NCI-H187 treated with DMSO at 0.1 percent for 48 hours (cell line): ENCODE measurements at places on chromosomes 5 and 9.

DNA sequence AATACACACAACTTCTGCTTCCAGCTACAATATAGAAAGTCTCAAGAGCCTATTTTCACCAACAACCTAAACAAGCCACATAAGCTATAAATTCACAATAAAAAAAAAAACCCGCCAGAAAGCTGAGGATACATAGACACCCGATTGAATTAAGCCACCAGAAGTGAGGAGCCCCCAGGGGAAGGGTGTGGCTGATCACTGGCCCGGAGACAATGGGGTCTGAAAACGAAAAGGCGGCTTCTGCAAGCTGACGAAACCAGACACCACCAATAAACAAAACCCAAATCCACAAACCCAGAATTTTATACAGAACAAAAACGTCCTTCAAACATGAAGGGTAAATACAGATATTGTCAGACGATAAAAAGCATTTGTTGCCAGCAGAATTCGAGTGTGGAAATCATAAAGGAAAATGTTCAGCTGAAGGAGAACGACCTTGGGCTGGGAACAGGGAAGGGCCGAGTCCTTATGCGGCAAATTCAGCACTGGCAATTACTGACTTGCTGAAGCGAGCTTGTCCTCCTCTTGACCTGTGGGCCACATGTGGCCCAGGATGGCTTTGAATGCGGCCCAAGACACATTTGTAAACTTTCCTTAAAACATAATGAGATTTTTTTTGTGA is 39.6 kb upstream of the CEP72 start:
- DNase-seq, result peak; percentile 79

DNA sequence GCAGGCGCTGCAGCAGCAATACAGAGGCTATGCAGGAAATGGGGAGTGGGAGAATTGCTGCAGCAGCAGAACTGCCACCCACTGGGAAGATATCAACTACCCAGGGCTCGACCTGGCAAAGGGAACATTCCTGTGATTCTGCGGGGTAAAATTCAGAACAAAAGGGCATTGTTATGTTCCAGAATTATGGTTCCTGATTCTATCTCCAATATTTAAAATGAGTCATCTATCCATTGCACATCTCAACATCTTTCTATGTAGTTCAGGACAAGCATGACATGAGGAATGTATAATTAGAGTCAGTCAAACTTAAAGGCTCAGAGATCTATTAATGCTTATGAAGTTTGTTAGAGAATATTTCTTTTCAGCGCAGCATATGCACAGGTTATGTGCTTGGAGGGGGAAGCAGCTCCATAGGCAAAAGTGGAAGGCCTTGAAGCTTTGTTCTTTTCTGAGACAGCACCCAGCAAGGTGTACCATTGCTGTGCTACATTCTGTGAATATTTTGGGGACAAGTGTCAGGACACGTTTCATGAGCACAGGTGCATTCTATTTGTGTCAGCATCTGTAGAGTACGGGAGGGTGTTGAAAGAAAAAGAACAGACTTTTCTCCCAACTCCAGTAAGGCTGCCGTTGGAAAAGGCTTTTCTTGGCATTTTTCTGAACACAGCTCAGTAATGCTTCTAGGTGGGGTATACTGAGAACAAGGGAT is 395.6 kb upstream of the MPDZ start:
- no peak for DNase-seq

GRCh38 chr5:80798166-80798565 is 143.4 kb upstream of the DHFR start:
- no peak for DNase-seq

GRCh38 chr9:96450613-96451528 is 902 bp downstream of the HABP4 start:
- DNase-seq, result no peak

DNA sequence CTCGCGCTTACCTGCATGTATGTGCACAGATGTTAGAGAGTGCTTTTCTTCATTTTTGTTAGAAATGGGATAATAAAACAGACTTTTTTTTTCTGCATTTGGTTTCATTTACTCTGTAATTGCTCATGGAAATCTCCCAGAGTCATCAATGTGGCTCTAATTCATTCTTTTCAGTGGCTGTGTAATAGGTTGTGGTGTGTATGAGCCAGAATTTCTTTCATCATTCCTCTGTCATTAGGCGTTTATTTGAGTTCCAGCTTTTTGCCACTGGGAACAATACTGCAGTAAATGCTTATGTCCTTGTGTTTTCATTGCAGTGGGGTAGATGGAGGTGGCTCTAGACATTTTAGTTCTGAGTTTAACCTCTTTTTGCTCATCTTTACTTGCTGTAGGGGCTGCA is 118.9 kb downstream of the NXNL2 start:
- DNase-seq, result no peak

- no peak for DNase-seq
These were observed 164.8 kb downstream of the ARHGAP26 start for GRCh38 chr5:142935014-142935413.

DNA sequence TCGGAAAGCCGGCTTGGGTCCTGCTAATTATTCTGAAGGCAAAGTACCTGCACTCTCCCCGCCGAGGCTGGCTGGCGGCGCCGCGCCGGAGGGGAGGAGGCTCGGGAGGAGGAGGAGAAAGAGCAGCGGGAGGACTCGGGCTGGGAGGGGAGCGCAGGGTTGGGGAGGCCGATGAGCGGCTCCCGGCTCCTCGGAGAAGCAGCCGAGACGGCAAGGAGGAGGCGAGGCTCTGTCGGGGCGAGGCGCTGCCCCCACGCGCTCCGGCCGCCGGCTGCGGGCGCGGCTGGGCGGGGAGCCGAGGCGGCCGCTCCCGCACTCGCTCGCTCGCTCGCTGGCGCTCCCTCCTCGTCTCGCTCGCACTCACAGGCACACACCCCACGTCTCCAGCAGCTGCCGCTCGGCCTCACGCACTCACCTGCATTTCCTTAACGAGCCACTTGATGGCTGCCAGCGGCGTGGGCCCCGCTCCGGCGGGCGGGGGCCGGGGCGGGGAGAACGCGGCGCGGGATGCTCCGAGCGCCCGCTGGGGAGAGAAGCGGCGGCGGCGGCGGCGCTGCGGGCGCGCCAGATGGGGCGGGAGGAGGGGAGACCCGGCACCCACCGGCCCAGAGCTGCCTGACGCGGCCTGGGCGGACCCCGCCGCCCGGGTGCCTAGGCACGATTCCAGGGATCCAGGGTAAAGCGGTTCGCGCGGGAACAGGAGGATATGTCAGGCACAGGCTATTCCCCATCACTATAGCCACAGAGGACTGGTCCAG is at the start of gene PTPRD:
Gene PTPRD (minus strand): TSS at position 362 of the 758 bp plus-strand sequence.
- no peak for DNase-seq

DNA sequence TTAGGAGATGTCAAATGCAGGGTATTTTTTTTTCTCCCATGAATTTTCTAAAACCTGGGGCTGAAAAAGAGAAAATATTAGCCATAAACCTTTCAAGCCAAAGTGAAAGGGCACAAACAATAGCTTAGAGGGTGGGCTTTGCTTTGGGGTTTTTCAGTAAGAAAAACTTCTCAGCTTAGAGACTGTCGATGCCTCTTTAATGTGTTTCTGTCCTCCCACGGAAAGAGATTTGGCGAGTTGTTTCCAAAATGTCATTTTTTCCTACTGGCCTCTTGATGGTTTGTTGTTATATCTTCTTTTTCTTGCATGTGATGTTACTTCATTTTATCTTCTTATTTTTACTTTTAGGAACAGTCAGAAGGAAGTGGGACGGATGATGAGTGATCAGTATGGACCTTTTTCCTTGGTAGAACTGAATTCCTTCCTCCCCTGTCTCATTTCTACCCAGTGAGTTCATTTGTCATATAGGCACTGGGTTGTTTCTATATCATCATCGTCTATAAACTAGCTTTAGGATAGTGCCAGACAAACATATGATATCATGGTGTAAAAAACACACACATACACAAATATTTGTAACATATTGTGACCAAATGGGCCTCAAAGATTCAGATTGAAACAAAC is 177.3 kb downstream of the SMARCA2 start:
- DNase-seq, result no peak

- no peak for DNase-seq
These were observed 50.0 kb downstream of the TSSK1B start for GRCh38 chr5:113384782-113385285.

DNA sequence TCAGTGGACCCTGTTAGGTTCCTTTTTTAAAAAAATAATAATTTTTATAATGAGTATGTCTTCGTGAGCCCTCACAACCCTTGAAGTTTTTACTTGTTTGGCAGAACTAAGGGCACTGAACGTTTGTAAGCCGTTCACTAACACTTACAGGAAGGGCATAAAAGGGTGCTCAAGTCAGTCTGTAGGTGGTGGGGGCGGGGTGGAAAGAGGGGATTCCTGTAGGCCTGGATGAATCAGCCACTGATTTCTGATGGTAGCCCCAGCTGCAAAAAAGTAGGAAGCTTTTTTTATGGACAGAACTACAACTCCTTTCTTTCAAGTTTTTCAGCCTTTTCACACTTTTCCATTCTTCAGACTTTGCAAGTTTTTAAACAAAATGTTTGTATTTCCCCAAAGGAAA is 35.8 kb downstream of the PIK3R1 start:
- no peak for DNase-seq

DNA sequence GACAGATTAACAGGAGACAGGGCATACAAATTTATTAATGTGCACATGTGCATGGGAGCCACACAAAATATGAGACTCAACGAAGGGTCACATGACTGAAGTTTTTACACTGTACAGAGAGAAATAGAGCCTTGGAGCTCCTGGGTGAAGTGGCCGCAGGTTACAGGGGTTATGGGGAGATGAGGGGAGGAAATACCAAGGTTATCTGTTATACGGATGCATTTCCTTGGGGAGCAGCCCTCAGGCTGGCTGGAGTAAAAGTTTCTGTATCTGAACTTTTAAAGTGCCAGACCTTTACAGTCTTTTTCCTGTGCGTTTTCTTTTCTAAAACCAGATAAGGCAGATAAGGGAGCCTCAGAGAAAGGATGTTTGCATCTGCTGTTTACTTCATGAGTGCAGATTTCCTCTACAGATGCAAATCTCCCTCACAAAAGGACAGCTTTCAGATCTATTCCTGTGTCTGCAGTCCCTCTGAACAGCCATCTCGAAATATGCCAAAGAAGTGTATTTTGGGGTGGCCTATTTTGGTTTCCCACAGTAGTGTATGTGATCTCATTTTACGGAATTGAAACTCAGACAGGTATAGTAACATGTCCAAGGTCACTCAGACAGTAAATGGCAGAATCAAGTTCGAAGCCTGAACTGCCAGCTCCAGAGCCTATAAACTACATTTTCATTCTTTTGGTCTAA is 139.3 kb upstream of the FBXL17 start:
- DNase-seq, result no peak

DNA sequence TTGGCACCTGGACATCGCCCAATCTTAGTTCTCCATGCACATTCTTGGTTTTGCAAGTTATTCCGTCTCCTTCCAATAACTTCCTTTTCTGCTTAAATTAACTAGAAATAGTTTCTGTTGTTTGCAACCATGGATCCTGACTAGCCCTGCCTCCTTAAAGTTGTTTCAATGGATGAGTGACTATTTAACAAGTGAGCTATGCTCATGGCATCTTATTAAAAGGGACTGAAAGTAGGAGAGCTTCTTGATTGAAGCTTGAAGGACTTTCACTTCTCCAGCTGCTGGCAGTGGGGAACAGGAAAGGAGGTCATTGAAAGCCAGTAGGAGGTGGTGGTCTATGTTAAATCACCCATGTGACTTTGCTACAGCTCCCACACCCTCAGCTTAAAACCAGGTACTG is 466.8 kb downstream of the ARHGEF28 start:
- no peak for DNase-seq

- DNase-seq, result no peak
These were observed 133.3 kb upstream of the IFNE start for GRCh38 chr9:21615446-21615845.

- no peak for DNase-seq
These were observed 78.2 kb upstream of the RUFY1 start for GRCh38 chr5:179472174-179472573.

DNA sequence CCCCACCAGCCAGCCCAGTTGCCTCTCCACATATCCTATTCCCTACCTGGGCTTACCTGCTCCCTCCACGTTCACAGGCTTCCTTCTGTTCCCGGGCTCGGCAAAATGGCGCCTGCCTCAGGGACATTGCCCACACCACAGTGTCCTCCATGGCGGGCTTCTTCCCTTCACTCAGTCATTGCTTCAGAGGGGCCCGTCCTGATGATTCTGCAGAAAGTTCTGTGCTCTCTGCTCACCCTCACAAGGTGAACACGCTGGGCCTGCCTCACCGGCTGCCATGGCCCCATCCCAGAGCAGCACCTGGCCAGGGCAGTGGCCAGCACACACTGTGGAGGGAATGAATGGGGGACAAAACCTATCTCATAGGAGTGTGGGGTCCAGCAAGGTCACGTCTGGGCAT is 313.0 kb downstream of the GADD45G start:
- DNase-seq, result no peak

GRCh38 chr5:112186401-112186990 is 232.6 kb downstream of the EPB41L4A start:
- DNase-seq, result no peak

GRCh38 chr5:55234121-55234700 is 803 bp upstream of the CCNO start:
- DNase-seq, result no peak

GRCh38 chr9:136394312-136395019 is 5.5 kb downstream of the SNAPC4 start:
- DNase-seq, result no peak

GRCh38 chr5:80569961-80570786 is at the start of gene ANKRD34B:
ANKRD34B (minus strand) TSS chr5:80570280; CDS start chr5:80560019, 10,261 bp downstream.
- DNase-seq, result no peak

DNA sequence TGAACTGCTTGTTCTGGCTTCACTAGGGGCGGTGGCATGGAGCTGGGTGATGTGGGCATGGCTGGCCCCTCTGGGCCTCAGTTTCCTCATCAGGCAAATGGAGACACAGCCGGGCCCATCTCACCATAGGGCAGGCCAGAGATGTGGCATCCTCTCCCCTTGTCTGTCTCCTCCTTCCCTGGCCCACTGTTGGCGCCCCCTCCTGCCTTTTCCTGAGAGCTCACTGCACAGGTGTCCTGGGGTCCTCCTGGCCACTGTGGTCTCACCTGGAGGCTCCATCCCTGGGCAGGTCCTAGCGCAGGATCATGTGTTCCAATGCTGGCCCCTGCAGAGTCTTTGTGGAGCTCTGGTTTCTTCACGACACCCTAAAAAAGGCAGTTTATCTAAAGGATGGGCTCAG is 53.5 kb downstream of the NEK6 start:
- DNase-seq, result no peak

DNA sequence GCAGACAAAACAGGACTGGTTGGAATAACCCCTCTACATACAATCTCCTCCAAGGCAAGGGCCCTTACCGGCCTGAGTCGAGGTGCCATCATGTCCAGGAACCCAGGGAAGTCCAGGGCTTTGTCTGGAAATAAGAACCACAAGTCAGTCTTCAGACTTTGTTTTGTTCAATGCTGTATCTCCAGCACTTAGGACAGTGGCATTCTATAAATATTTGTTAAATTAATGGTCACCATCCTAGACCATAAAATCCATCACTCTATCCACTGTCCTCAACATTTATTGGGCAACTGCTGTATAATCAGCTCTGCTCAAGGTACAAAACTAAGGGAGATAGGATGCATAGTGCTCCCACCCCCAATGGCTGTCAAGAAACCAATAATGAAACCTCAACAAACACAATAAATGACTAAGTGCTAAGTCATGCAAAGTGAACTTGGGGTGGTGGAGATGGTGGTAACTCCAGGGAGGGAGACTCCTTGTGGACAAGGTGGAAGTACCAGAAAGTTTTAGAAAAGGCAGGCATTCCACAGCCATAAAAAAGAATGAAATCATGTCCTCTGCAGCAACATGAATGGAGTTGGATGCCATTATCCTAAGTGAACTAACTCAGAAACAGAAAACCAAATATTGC is 5.0 kb downstream of the RELL2 start:
- no peak for DNase-seq
